ENCODE measurements at places on chromosomes 5 and 9.

DNA sequence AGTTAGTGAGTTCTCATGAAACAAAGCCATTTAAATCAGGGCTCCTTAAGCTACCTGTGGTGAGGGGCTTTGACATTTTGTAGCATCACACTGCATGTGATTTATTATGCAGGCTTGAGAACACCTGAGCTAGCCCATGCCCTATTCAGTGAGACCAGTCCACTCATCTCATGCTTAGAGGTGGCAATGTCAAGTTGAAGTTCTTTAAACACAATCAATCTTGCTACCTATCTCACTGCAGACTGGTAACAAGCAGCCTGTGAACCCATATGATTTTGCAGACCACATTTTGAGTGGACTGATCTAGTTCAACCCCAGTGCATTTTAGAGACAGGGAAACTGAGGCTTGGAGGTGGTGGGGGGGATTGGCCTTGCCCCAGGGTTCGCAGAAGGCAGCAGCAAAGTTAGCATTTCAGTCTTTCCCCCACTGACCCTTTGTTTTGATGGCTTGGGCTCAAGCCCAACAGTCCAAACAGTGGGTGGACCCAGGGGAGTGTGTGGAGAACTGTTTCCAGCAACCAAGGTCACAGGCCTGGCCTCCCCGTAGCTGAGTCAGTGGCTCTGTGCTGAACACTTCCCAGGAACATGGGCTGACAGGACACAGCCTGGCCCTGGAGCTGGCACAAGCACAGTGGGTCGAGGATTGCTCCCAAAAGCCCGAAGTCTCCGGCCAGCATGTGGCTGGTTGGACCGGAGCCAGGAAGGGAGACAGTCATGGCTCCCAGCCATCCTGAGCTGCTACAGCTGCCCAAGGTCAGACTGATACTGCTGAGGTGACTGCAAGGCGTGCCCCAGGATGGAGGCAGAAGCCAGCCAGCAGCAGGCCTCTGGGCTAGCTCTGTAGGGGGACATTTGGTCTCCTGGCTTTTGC lies 95.3 kb downstream of the RGS3 start:
- peak; percentile 48 for DNase-seq

DNA sequence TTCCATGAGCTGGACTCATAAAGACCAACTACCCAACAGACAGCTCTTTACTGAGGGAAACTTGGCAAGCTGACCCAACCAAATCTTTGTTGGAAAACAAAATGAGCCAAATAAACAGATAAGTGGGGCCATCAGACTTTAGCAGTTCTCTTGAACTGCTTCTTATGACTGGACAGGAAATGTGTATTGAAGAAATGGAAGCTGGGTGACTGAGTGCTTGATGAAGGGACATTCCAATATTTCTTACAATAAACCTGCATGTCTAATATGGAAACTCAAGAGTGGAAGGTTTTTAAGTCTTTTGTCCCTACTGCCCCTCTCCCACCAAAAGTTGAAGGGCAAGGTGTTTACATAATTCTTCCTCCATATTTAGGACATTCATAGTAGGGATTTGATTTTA lies 218.8 kb upstream of the NR4A3 start:
- DNase-seq, result no peak

DNA sequence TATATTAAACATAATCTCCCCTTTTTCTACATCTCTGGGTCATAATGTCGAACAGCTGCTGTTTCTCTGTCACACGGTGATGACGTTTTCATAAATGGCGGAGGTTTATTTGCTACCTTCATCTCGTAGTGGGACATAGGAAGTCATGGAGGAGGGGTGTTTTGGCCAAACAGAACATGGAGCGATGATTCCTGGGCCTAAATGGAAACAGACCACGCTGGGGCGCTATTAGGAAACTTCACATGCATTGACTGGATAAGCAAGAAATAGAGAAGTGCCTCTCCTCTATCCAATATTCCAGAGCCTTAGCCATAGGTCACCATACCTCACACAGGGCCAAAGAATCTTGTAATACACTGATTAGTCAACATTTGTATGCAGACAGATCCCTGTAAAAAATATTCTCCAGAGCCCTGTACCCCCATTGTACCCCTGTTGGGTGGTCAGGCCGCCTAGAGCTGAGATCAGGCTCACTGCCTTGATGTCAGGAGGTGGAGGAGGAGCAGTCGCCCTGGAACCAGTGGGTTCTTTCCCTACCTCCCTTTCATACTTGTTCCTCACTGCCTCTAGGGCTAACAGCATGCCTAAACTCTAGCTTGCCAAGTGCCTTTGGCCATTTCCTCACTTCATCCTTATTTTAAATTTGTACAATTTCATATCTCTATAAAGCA lies 77.8 kb upstream of the SPIN1 start:
- no peak for DNase-seq

- DNase-seq, result no peak
Observed at GRCh38 chr9:13508681-13509080, 229.2 kb upstream of the MPDZ start.

- DNase-seq, result no peak
Observed at GRCh38 chr5:151719228-151720000, 32.7 kb upstream of the SPARC start.

DNA sequence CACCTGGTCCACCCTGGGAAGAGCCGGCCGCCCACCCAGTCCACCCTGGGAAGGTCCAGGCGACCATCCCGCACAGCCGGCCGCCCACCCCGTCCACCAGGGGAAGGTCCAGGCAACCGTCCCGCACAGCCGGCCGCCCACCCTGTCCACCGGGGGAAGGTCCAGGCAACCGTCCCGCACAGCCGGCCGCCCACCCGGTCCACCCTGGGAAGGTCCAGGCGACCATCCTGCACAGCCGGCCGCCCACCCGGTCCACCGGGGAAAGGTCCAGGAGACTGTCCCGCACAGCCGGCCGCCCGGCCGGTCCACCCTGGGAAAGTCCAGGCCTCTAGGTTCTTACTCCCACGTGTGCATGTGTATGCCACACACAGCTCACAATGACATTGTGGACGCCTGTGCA lies 6.7 kb upstream of the QSOX2 start:
- no peak for DNase-seq

- no peak for DNase-seq
Observed at GRCh38 chr5:137782984-137783536, 28.9 kb upstream of the HNRNPA0 start.

GRCh38 chr5:139167533-139167932 lies 30.6 kb downstream of the SIL1 start:
- no peak for DNase-seq

- no peak for DNase-seq
Observed at GRCh38 chr5:162456086-162456485, 388.5 kb downstream of the GABRG2 start.

DNA sequence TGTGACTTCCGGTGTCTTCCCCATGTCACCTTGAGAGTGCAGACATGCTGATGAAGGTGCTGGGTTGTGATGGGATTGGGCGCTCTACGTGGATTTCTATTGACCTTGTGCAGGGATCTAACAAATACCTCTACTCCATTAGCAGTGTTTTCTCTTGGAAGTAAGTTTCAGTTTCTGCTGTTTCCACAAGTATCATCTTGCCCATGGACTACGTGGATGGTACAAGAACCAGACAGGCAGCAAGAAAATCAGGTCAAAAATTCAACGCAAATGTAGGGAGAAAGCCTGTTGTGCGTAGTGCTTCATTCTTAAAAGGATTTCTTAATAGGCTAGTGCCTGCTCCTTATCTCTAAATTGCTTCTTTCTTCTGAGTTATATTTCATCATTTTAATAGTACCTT lies 60.8 kb downstream of the AOPEP start:
- no peak for DNase-seq

GRCh38 chr9:131500377-131500776 lies 2.3 kb upstream of the POMT1 start:
- DNase-seq, result no peak

- DNase-seq, result no peak
Observed at GRCh38 chr9:127629468-127630081, 17.5 kb downstream of the STXBP1 start.

DNA sequence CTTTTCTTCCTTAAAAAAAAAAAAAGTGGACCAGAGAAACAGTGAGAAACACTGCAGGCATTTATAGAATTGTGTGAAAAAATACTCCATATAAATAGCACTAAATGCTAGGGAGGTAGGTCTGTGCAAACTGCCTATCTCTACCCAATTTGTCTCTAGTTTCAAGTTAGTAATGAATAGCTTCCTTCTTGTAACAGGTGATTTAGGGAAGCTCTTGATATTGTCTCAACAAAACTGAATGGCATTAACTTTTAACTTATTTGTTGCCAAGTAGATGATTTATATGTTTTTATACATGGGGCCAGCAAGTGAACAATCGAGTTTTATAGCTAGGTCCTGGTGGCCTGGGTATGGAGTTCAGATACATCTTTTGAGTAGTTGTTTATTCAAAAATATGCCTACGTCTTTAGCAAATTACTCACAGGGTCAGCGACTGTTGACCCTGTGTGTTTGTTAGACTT lies 283.6 kb downstream of the NR3C1 start:
- no peak for DNase-seq

DNA sequence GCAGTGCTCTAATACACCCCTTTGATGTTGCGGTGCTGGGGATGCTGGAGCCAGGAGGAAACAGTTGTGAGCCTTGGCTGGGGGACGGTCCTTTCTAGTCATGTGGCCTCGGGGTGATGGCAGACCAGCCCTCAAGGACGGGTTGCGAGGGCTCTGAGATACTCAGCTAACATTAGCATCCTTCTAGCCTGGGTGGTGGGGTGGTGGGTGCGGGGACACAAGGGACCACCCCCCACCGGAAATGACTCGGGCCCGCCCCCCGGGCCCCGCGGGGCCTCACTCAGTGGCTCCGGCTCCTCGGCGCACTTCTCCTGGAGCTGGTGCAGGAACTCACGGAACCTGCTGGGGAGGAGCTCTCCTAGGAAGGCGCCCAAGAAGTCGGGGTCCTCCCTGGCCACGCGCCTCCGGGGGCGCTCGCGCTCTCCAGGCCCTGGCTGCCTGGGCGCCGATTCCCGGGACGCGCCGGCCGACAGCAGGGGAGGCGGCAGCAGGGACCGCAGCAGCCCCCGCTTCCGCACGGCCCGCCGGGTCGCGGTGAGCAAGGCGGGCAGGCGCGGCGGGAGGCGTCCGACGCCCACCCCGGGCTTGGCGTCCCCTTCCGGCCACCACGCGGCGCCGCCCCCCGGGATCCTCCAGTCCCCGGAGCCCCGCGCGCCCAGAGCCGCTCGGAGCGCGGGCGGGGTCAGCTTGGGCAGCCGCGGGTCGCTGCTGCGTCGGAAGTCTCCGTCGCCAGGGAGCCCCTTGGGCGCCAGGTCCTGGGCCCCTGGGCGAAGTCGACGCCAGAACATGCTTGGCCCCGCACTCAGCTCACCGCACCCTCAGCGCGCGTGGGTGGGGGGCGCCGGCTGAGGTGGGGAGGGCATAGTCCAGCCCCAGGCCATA lies 873 bp downstream of the C9orf50 start:
- no peak for DNase-seq

GRCh38 chr5:175873088-175873454 lies 1.7 kb downstream of the CPLX2 start:
- no peak for DNase-seq

DNA sequence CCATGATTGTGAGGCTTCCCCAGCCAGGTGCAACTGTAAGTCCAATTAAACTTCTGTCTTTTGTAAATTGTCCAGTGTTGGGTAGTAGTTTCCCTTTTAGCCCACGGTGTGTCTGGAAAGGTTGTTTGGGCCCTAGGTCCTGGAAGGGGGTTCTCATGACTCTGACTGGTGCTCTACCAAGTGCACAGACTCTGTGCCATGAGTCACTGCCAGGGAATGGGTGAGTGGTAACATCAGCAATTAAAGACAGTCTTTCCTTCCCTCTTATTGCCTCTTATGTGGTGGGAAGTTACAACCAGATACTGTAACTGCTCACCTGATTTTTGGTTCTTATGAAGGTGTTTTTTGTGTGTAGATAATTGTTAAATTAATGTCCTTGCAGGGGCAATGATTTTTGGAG lies 141.2 kb downstream of the PRDM9 start:
- DNase-seq, result no peak

DNA sequence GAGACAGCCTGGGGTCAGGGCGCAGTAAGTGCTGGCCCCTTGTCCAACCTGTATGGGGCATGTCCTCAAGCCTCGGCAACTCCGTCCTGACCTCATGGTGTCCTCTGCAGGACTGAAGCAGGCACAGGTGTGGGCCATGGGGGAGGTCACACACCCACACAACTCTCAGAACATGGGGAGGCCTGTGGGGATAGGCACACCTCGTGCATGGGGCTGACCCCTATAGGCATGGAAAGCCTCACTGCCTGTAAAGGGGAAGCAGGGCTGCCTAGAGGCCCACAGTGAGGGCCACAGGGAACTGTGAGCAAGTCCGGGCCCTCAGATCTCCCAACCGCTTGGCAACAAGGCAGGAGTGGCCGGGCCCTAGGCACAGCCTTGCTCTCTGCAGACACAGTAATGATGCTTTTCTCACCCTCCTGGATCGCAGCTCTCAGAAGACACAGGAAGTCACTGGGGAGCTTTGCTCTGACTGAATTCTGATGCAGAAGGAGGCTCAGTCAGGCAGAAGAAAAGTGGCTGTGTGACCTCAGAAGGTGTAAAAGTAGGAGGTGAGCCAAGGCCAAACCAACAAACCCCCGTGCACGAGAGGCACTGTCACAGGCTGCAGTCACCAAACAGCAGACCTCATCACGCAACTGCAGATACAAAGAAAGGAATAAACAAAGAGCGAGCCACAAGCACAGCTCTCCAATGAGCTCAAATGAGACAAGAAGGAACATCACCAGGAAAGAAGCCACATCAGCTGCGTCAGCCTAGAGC lies 5.4 kb downstream of the IPPK start:
- no peak for DNase-seq

- peak; percentile 97 for DNase-seq
Observed at GRCh38 chr5:111550282-111551020, 38.1 kb upstream of the STARD4 start.

- no peak for DNase-seq
Observed at GRCh38 chr5:123438902-123439301, 15.7 kb upstream of the CEP120 start.

DNA sequence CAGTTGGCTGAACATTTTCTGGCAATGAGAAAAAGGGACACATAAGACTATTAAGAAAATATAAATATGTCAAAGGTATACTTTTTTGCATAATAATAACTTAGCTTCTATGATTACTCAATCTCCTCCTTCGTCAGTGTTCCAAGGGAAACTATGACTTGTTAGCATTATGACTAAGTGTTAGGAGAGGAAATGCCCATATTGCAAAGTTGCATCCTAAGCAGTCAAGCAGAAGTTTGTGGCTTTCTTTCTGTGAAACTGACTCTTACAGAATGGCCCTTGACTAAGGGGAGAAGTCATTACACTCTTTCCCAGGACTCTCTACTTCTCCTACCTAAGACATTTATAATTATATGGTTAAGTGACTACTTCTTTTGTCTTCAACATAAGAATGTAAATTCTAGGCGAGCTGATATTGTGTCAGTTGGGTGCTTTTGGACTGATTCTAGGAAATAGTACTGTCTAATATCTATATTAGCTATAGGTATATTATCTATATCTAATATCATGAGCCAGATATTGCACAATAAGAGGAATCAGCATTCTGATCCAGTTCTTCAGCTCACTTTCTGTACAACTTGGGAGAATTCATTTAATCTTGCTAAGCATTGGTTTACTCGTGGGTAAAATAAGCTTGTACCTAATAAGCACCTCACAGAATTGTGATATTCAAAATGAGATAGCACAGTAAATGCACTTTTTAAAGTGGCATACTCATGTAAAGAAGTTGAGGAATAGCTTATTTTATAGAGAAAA lies 16.4 kb upstream of the SPINK6 start:
- no peak for DNase-seq

All from RWPE2 (cell line).